NCI-H345 (cell line): ENCODE measurements at places on chromosomes 1 and 21.

DNA sequence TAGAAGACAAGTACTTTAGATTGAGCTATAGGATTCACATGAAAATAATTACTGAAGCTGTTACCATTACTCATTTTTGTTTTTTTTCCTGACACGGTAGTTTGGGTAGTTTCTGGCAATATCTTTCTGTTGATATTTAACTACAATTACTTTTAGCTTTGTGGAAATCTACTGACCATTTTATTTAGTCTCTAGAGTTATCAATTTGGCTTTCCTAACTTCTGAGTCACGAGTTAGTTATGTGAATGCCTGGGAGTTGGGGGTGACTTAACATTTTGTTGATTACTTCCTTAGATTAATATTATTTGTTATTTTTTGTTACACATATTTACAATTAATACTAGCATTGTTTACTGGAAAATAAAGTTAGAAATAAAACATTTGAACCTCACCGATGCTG, 160.6 kb downstream of the HMCN1 start:
- DNase-seq, result no peak

- DNase-seq, result peak; percentile 76
Observed at GRCh38 chr1:14929547-14930246, 223.8 kb upstream of the TMEM51 start.

GRCh38 chr1:207815913-207816291, 64.0 kb downstream of the CD46 start:
- no peak for DNase-seq

GRCh38 chr1:19476450-19477190, 8.7 kb downstream of the CAPZB start:
- DNase-seq, result no peak

DNA sequence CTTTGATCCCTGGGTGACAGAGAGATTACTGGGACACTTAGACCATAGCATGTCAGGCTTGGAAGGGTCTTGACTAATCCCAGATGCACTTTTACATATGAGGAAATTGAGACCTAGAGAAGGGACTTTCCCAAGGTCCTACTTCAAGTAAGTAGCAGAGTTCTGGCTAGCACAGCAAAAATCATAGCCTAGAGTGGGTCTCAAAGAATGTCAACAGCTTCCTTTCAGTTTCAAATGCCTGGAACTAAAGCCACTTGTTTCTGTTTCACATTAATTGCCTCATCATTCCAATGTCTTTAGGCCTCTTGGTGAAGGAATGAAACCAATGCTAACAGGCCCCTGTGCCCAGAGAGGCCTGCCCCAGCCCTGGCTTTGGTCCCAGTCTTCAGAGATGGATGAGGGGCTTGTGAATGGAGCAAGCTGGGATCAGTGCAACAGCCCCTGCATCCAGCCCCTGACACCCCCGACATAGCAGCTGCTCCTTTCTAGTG, 26.6 kb downstream of the ATF3 start:
- DNase-seq, result no peak

GRCh38 chr1:7613106-7613850, 157.8 kb upstream of the VAMP3 start:
- no peak for DNase-seq

DNA sequence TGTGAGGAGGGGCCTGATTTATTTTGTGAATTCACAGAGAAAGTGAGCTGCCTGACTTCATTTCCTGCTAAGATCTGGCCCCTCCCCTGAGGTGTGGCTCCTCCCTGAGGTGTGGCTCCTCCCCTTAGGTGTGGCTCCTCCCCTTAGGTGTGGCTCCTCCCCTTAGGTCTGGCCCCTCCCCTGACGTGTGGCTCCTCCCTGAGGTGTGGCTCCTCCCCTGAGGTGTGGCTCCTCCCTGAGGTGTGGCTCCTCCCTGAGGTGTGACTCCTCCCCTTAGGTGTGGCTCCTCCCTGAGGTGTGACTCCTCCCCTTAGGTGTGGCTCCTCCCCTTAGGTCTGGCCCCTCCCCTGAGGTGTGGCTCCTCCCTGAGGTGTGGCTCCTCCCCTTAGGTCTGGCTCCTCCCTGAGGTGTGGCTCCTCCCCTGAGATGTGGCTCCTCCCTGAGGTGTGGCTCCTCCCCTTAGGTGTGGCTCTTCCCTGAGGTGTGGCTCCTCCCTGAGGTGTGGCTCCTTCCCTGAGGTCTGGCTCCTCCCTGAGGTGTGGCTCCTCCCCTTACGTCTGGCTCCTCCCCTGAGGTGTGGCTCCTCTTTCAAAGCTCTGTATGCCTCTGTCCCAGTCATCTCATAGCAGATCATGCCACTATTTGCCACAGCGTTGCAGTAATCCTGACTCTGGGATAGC, 26.9 kb upstream of the LRRC3 start:
- DNase-seq, result peak; percentile 48

DNA sequence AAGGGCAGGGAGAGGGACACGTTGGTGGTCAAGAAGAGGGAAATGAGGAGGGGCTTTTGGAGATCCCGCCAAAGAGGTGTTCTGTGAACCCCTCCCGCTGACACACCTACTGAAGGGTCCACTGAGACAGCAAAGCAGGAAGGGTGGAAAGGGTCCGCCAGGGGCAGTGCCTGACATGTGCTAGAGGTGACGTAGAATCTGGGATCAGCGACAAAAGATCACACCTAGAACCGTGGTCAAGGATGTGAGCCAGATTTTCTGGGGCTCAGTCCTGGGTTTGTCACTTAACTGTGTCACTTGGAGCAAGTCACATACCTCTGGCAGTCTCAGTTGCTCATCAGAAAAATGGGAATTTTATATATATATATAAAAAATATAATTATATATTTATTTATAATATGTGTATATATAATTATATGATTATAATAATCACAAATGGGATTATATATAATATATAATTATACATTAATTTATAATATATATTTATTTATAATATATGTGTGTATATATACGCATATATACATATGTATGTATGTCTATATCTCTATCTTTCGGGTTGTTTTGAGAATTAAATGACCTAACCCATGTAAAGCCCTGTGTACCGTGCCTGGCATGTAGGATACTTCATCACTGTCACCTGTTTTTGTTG, 35.0 kb upstream of the ATP5PO start:
- DNase-seq, result no peak

GRCh38 chr1:3669421-3669821, 17.1 kb downstream of the TP73 start:
- DNase-seq, result no peak

- DNase-seq, result no peak
Observed at GRCh38 chr1:89311757-89312156, 39.1 kb upstream of the GBP5 start.

- DNase-seq, result no peak
Observed at GRCh38 chr1:29176576-29176975, 5.1 kb downstream of the SRSF4 start.

- no peak for DNase-seq
Observed at GRCh38 chr1:234250747-234251146, 122.5 kb upstream of the COA6 start.

GRCh38 chr1:26321315-26322041, 3.7 kb downstream of the CD52 start:
- DNase-seq, result peak; percentile 55

GRCh38 chr1:154463512-154463990, 38.5 kb upstream of the TDRD10 start:
- no peak for DNase-seq
